ENCODE measurements at places on chromosomes 2 and 18.

- no peak for DNase-seq
Measured at GRCh38 chr2:112033600-112033999, 21.5 kb upstream of the TMEM87B start.

DNA sequence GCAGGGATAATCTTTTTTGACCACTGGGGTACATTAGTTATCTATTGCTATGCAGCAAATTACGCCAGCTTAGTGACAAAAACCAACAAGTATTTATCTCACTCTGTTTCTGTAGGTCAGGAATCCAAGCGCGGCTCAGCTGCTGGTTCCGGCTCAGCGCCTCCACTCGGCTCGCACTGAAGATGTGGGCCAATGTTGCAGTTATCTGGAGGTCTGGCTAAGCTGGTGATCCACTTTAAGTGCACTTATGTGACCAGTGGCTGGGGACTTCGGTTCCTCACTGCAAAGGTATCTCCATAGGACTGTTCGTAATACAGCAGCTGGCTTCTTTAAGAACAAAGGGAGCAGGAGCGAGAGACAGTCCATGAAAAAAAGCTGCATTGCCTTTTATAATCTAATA is 591.9 kb downstream of the TMEM182 start:
- no peak for DNase-seq

GRCh38 chr2:231613663-231614558 is 21.2 kb downstream of the TEX44 start:
- peak; percentile 90 for DNase-seq

- DNase-seq = no peak
Measured at GRCh38 chr2:191686729-191687128, 8.8 kb downstream of the NABP1 start.

DNA sequence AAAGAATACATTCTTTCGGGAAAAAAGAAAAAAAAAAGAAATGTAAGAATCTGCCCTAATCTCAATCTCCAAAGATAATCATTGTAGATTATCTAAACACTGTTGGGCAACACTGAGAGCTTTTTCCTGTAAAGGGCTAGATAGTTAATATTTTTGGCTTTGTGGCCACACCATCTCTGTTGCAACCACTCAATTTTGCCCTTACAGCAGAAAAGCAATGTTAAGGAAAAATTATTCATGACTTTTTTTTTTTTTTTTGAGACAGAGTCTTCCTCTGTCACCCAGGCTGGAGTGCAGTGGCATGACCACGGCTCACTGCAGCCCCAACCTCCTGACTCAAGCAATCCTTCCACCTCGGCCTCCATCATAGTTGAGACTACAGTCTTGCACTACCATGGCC is 17.3 kb upstream of the FZD5 start:
- DNase-seq = no peak

DNA sequence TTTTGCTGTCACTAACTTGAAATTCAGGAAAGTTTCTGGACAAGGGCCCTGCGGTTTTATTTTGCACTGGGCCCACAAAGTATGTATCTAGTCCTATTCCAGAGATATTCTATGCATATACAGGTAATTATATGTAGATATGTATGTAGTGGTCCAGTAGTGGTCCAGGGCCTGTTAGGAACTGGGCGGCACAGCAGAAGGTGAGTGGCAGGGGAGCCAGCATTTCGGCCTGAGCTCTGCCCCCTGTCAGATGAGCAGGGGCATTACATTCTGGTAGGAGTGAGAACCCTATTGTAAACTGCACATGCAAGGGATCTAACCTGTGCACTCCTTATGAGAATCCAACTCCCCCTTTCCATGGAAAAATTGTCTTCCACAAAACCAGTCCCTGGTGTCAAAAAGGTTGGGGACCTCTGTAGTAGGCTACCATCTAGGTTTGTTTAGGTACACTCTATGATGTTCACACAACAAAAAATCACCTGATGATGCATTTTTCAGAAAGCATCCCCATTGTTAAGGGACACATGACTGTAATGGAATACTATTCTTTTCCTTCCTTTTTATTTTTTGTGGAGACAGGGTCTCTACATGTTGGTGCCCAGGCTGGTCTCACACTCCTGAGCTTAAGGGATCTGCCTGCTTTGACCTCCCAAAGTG is 2.8 kb upstream of the PPP4R3B start:
- no peak for DNase-seq

DNA sequence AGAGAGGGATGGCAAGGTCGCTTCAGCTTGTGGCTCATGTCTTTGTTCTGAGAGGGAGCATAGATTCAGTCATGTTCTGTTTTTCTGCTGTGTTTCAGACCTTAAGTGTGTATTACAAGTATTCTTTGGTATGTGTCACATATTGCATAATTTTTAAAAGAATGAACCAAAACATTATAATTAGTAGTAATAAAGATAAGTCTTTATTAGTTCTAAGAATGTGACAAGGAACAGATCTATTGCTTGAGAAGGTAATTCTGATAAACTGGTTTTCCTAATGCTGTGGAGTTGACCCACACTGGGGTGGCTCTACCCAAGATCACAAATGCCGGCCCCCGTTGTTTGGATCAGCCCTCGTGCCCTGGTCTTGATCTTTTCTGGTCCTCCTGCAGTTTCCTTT is 124.3 kb upstream of the FOSL2 start:
- no peak for DNase-seq

DNA sequence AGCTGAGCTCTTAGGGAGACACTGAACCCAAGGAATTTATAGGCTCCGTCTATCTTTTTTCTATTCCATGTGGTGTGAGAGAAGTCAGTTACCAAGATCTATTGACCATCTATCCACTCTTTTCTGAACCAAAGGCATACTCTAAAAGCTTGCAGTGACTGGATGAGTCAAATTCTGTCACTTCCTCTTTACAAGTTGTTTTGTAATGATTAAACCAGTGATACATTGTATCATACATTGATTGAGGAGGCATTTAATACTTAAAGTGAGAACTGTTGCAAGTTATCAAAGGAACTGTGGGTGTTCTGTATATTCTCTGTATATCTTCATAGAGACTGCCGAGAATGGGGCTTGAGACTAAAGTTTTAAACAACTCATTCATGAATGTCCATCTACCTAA is 188.8 kb downstream of the CAMKMT start:
- DNase-seq = no peak
